ENCODE measurements at places on chromosomes 11 and 22.

DNA sequence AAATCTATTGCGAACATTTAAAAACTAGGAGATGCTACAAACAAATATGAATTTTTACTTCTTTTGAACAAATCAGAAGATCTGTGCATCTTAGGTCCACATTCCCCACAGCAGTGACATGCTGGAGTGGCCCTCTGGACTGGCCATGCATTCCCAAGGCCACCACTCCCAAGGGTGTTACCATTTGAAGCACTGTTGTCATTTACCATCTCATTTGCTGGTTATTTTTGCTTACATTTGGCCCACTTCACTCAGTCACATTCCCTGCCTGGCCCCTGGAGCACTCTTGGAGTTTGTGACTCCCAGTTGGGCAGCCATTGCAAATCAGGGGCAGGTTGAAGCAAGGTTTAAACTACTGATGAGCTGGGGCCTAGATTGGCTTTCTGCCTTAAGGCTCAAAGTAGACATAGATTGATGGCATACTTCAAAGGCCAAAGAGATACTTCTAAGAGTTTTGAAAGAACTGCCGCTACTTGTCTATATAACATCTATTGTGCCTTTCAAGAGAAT lies 8.5 kb upstream of the ZNRF3 start:
- DNase-seq = no peak

DNA sequence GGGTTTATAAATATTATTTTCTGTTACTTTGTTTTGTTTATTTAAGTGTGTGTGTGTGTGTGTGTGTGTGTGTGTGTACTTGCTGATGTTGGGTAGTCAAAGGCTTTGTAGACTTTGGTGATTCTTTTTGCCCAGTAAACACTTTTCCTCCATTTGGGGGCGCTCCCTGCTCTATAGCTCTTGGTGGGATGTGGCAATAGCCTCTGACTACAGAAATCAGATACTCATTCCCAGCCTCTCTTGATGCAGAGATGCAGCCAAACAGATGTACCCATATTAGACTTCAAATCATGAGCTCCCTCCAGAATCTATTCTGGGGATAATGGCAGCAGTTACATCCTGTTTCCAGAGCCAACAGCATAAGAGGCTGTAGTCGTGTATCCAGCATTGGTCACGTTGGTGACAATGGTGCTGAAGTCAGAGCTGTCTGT lies 33.4 kb upstream of the APOL5 start:
- DNase-seq = peak; percentile 24

DNA sequence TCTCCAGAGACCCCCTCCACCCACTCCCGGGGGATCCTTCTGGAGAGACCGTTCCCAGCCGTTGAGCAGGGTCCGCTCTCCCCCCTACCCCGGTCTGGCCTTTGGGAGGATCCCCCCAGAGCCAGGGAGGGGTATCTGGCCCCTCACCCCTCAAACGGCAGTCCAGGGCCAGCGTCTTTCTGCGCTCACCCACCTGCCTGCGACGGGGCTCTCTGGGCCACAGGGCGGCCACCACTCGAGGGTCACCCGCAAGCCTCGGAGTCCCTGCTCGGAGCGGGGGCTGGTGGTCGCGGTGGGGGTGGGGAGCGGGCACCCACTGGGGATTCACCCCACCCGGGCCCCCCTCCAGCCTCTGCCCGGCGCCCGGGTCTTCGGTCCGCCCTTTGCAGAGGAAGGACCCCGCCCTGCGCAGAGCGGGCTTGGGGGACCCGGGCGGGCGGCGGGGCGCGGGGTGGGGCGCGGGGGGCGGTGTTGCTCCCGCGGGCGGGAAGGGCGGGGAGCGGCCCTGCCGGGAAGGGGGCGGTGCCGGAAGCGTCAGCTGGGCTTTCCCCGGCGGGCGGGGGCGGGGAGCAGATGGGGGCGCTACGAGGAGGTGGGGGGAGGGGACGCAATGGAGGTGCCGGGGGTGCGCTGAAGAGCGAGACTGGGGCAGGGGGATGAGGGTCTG lies 16.6 kb downstream of the CRELD2 start:
- peak; percentile 95 for DNase-seq

DNA sequence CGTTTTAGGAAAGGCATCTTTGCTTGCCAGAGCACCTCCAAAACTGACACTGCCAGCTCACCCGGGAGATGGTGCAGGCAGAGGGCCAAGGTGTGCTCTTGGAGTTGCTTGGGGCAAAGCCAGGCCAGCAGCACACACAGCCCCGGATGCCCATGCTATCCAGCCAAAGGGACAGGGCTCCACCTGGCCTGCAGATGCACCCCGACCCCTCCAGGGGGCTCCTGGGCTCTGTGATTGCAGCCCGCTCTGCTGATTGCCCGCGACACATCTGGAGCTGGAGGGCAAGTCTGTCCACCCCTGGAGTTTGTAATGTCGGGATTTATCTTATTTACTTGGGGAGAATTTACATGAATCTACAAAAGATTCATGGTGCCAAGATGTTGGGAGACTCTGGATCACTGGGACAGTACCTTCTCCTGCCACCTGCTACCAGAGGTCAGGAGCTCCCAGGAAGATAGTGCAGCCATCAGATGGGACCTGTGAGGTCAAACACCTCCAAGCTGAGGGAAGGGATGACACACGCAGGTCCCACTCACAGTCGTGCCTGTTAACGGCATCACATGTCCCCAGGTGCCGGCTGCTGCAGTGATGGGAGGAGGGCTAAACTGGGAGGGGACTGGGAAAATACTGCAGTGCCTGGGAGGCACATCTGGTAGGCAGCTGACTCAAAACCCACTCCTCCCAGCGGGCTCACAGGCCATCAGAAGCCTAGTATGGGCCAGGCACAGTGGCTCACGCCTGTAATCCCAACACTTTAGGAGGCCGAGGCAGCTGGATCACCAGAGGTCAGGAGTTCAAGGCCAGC lies 17.2 kb downstream of the CBX7 start:
- peak; percentile 95 for DNase-seq

GRCh38 chr11:18726040-18726439 lies at the start of gene IGSF22:
Gene IGSF22 (minus strand): TSS chr11:18726188. CDS start chr11:18724236, 1,952 bp downstream.
- DNase-seq = peak; percentile 66

DNA sequence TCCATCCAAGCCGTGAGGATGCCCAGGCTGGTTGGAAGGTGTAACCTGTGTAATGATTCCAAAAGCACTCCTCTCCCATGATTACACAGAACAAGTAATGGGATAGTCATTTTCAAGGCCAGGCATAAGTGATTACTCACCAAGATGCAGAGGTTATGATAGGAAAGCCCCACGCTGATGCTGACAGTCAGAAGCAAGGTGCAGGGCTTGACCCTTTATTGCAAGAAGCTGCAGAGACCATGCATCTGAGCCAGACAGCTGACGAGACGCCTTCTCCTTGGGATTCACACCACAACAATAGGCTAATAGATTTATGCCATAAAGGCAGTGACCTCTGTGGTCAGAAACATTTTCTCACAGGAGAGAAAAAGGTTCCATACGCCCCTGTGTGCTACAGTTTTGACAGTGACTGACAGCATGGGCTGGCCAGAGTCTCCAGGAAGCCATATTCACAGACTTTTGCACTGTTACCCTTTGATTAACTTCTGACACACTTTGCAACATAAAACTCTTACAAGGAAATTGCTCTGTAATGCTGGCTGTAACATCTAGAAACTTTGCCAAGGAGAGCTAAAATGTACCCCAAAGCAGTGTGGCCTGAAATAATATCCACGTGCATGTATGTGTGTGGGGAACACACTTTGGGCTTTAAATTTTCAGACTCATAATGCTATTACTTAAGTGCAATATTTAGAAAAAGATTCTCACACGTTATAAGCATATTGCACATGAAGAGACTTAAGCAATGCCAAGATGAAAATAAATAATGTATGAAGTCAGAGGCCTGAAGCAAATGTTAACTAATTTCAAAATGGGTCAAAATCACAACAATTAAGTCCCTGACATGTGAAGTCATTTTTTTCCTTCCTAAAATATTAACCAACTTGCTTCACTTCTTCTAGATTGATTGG lies 1079.0 kb upstream of the TENM4 start:
- no peak for DNase-seq

DNA sequence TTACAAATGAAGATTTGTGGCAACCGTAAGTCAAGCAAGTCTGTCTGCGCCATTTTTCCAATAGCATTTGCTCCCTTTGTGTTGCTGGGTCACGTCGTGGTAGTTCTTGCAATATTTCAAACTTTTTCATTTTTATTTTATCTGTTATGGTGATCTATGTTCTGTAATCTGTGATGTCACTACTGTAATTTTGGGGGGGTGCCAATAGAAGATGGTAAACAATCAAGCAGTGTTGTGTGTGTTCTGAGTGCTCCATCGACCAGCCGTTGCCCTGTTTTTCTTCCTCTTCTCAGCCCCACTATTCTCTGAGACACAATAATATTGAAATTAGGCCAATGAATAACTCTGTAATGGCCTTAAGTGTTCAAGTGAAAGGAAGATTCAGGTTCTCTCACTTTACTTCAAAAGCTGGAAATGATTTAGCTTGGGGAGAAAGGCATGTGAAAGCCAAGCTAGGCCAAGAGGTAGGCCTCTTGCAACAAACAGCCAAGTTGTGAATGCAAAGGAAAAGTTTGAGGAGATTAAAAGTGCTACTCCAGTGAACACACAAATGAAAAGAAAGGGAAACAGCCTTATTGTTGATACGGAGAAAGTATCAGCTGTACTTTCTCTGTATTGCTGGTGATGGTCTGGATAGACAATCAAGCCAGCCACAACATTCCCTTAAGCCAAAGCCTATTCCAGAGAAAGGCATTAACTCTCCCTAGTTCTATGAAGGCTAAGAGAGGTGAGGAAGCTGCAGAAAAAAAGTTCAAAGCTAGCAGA lies 7.5 kb downstream of the ZC3H12C start:
- DNase-seq = no peak

DNA sequence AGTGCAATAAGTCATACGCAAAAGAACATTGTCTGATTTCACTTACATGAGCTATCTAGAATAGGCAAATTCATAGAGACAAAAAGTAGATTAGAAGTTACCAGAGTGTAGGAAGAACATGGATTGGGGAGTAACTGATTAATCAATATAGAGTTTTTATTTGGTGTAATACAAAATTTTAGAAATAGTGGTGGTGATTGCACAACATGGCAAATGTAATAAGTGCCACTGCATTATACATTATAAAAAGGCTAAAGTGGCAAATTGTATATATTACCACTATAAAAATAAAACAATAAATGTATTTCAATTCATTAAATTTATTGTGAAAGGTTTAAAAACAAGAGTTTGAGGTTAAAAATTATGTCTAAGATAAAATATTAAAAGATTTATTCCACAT lies 8.7 kb upstream of the OR51B4 start:
- no peak for DNase-seq

DNA sequence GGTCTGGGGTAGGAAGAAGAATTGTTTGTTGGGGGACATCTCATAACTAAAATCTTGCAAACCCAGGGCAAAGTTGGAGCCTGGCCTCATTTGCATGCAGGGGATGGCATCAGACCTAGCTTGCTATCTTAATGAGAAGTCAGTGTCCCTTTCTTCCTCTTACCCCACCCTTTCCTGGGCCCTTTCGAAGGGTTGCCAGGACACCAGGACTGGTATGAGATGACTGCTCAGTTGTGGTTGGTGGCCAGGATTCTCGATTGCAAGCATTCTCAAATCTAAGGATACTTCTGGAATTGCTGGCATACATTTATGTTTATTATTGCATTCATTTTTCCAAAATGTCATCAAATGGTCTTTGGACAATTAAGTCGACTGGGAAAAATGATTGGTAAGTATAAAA lies 131.0 kb downstream of the SLC1A2 start:
- no peak for DNase-seq

DNA sequence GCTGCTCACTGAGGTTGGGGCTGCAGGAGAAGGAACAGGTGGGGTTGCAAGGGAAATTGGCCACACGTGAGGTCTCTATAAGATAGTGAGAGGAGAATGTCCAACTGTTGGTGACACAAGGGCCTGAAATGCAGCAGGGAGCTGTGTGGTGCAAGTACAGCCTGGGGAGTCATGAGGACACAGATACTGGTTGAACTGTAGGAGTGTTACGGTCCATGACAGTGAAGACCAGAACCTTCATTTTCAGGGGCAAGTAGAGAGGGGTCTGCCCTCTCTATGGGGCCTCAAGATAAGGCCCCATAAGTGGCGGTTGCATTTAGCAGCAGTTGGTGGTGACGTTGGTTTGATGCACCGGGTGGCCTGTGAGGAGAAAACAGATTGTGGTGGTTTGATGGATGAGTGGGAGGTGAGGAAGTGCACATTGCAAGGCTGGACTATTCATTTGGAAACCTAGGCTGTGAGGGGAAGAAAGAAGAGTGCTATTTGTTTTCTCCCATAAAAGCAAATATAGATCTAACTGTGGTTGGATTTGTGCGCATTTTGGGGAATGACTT lies 39.4 kb downstream of the MICAL2 start:
- DNase-seq = no peak

GRCh38 chr22:25091458-25091857 lies 108.2 kb upstream of the CRYBB3 start:
- DNase-seq = no peak

DNA sequence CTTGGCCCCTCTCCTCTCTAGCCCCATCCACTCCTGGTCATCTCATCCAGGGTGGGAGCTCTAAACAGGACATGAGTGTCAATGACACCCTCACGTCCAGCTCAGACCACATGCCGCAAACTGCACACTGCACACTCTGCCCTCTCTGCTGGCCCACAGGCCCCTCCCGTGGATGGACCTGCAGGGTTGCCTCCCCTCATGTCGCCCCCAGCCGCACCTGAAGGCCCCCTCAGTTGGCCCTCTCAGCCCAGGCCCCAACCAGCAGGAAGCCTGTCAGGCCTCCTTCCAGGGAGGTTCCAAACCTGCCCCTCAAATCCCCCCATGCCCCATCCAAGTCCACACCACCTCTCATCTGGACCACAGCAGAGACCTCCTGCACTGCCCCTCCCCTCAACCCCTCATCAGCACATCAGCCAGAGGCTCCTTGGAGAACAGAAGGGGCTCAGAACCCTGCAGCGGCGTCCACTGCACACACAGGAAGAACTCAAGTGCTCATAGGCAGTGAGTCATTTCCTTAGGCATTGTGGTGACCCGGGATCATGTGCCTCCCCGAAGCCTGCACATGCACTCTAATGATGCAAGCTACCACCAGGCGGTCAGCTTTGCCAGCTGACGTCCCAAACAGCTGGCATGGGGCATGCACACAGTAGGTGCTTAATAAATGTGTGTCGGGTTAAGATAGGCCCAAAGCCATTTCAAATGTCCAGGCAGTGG lies 12.9 kb upstream of the CDKN1C start:
- DNase-seq = no peak

- no peak for DNase-seq
Observed at GRCh38 chr22:25966448-25966913, 202.8 kb upstream of the SEZ6L start.

- no peak for DNase-seq
Observed at GRCh38 chr11:12944889-12945288, 64.2 kb upstream of the RASSF10 start.
